ENCODE measurements at places on chromosomes 16 and 17.
A peak's percentile ranks its signal among the peaks of the same experiment; 100 is the strongest.

- no peak for DNase-seq
Measured at GRCh38 chr17:41284546-41284945, 9.0 kb downstream of the KRTAP9-7 start.

GRCh38 chr16:87681981-87682570 lies 79.8 kb downstream of the JPH3 start:
- DNase-seq: no peak

- DNase-seq: peak; percentile 61
Measured at GRCh38 chr16:70395345-70395901, 43.5 kb downstream of the ST3GAL2 start.

- no peak for DNase-seq
Measured at GRCh38 chr17:81483085-81483861, 29.3 kb downstream of the ACTG1 start.

DNA sequence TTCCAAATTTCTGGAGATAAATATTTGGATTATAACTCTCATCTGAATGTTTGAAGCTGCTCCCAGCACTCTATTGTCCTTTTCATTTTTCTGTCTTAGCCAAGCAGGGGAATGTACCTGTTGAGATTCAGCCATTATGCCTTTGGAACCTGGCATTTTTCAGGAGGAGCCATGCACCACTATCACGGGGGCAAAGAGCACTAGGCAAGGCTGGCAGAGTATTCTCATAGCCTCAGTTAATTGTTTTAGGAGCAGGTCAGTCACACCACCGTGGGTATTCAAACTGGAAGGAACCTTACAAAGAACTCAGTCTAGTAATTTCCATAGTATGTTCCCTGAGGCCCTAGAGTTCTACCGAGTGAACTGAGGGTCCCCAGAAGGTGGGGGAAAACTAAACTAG lies 348.9 kb downstream of the TMEM114 start:
- no peak for DNase-seq

- DNase-seq: no peak
Measured at GRCh38 chr17:71163121-71163812, 957.6 kb upstream of the SOX9 start.

DNA sequence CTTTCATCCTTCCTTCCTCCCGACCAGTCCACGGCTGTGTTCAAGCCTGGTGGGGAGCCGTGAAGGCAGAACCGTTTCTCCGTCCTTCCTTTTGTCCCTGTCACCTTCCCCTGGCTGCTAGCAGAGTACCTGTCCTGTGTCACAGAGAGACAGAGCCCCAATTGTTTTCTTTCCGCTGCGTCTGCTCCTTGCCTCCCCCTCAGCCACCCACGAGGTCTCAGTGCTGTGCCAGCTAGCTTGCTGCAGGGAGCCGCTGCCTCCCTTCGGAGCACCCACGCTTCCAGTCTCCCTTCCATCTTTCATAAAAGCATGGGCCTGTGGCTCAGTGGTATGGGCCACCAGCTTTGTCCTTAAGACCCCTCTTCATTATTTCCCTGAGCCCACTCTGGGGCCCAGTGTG lies 62.2 kb downstream of the MPRIP start:
- DNase-seq: no peak

DNA sequence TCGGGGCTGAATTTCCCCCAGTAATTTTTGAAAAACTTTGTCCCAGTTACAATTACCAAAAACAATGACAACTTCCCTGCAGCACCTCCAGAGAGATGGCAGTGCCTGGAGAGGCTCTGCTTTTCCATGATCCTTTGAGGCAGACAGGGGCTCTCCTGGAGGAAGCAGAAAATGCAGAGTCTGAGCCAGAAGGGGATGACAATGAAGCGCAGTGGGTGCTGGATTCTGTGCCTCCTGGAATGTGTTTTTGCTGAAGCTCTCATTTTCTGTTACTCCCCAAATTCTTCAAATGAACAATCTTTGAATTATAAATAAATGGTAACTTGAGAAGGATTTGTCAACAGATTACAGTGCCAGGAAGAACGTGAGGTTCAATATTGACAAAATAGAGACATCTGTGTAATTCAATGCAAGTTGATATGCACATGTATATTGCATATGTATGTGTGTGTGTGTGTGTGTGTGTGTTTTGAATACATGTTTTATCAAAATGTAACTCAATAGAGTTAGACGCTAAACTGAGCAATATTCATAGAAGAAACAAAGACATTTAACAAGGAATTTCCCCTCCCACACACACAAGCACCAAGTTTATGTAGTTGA lies 9.7 kb upstream of the RUSF1 start:
- no peak for DNase-seq

- DNase-seq: no peak
Measured at GRCh38 chr16:66750279-66751052, 943 bp downstream of the DYNC1LI2 start.

DNA sequence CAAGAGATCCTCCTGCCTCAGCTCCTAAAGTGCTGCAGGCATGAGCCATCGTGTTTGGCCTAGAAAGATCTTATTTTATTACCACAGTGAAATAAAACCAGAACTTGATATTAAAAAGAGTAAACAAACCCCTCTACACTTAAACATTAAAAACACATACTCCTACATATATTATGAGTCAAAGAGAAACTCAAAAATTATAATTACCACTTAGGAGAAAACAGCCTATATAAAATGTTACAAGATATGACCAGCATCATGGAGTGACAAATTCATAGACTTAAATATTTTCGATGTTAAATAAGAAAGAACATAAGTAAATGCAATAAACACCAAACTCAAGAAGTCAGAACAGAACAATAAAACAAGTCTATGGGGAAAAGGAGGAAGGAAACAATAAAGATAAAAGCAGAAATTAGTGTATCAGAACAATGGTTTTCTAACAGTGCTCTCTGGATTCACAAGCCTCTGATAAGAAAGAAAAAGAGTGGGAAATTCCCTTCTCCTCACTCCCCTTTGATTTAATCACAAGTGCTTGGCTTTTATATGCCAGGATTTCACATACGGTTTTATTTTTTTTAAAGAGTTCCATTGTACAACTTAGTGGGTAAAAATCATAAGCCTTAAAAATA lies 23.0 kb downstream of the SKAP1 start:
- no peak for DNase-seq

DNA sequence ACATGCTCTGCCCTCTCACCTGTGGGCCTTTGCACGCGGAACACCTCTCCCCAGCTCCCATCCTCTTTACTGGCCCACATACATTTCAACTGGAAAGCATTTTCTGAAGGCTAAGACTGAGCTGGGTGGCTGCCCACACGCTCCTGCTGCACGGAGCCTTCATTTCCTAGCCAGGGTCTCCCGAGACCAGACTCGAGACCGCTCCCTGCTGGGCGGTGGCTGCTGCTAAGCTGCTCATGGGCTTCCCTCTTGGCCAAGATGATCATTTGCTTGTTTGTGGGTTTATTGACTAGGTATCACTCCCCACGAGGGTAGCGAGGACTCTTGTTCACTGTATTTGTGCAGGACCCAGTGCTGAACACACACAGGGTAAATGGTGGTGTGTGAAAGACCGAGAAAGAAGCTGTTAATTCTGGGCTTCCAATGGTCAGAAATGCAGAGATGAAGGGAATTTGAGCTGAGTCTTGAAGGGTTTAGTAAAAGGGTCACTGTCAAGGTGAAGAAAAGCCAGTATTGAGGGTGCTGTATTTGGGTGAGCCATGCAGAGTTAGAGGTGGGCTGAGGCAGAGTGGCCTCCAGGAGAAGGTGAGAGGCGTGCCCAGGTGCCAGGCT lies 907 bp downstream of the TRAPPC2L start:
- peak; percentile 59 for DNase-seq

GRCh38 chr16:73565263-73565662 lies 517.3 kb upstream of the ZFHX3 start:
- DNase-seq: no peak

DNA sequence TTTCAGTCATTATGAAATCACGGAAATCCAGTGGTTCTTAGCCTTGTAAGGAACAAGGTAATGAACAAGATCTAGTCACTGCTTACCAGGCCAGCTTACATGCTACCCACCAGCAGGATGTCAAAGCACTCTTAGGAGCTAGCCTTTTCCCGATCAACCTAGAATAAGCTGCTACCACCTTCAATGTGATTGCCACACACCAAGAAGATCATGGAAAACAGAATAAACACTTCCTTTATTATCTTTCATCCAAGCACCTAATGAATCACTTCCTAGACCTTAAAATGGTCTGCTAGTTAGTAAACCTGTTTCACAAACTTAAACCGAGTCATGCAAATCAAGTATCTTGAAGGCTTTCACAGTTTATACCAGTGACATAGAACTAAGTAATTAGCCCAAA lies 5.0 kb downstream of the BBS2 start:
- DNase-seq: no peak

GRCh38 chr16:61366006-61366405 lies 670.2 kb downstream of the CDH8 start:
- no peak for DNase-seq

DNA sequence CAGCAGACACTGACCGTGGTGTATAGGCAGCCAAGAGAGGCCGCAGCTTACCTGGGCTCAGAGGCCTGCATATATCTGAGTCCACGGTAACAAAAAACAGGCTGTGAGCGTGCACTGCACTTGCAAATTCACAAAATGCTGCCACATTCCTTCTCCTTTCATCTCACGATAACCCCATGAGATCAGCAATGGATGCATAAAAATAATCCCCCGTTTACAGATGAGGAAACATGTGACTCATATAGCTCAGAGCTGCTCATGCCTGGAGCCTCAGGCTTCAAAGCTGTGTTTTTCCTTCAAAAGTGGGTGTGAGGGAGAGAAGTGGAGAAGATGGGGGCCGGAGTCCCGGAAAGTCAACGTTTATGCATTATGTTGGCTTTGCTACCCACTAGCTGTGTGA lies 118.3 kb upstream of the FOXF1 start:
- no peak for DNase-seq

GRCh38 chr16:11252482-11252931 lies 3.5 kb downstream of the SOCS1 start:
- DNase-seq: no peak

GRCh38 chr17:82148997-82149396 lies 51.0 kb upstream of the FASN start:
- no peak for DNase-seq

DNA sequence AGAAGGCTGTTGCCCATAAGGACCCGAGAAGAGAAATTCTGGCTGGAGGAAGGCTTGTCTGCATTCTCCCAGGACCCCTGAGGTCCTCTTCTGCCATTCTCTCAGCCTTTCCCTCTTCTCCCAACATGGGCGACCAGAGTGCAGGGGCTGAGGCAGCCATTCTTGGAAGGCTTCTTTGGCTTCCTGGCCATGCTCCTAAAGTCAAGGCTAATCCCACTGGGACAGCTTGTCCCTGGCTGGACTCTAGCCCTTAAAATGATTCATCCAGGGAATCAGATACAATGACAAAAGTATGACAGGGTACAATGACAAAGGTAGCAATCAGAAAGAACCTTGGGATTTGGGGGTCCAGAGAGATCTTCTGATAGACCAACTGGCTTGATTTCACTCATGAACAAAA lies 26.8 kb downstream of the SRL start:
- no peak for DNase-seq
